Activated T-cell treated with anti-CD3 and anti-CD28 coated beads, Interleukin-2, amount 50 U/mL, for 72 hours (primary cell): ENCODE measurements at places on chromosomes 5 and 9.

DNA sequence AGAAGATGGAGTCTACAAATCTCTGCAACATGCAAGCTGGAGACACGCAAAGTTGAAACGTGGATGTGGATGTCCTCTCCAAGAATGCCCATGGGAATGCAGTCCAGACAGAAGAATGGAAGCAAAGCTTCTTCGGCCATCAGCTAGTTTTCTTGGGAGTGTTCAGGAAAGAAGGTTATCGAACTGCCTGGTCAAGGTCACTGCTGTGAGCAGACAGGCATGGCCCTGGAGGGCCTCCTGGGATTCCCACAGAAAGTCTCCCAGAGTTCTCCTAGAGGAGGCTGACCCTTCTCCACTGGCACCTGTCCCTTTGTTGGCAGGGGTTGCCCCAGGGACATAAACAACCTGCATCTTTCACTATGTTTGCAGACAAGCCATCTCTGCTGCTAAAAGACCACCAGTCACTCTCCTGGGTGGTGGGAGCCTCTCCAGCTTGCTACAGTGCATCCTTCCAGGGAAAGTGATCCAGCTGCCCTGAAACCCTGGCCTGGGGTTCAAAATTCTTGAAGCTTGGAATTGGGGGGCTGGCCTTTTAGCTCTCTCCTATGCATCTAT is 265.8 kb downstream of the SYK start:
- peaks cover 30% of the 10 kb centered on the region for H3K4me1 ChIP-seq
- no peak for DNase-seq
- no peak overlapping the region for H3K4me3 ChIP-seq
- peaks cover 6% of the 10 kb centered on the region for H3K36me3 ChIP-seq
- no peak overlapping the region for H3K27ac ChIP-seq

- peaks cover 8% of the 10 kb centered on the region for H3K4me1 ChIP-seq
- no peaks in the 10 kb centered on the region for H3K36me3 ChIP-seq
- DNase-seq: no peak
- H3K27me3 ChIP-seq: no peaks in the 10 kb centered on the region
- no peak overlapping the region for H3K4me3 ChIP-seq
Observed at GRCh38 chr9:113506090-113506589, 42.6 kb downstream of the RGS3 start.

DNA sequence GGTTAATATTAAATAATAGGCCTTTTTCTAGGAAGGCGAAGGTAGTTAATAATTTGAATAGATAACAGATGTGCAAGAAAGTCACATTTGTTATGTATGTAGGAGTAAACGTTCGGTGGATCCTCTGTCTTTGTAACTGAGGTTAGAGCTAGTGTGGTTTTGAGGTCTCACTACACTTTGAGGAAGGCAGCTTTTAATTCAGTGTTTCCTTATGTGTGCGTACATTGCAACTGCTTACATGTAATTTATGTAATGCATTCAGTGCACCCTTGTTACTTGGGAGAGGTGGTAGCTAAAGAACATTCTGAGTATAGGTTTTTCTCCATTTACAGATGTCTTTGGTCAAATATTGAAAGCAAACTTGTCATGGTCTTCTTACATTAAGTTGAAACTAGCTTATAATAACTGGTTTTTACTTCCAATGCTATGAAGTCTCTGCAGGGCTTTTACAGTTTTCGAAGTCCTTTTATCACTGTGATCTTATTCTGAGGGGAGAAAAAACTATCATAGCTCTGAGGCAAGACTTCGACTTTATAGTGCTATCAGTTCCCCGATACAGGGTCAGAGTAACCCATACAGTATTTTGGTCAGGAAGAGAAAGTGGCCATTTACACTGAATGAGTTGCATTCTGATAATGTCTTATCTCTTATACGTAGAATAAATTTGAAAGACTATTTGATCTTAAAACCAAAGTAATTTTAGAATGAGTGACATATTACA is 45.7 kb downstream of the TGFBR1 start:
- H3K4me1 ChIP-seq: peaks cover 31% of the 10 kb centered on the region
- peak overlapping the region; percentile 82 for H3K27ac ChIP-seq
- no peaks in the 10 kb centered on the region for H3K27me3 ChIP-seq
- no peak for DNase-seq
- H3K36me3 ChIP-seq: peaks cover 27% of the 10 kb centered on the region

DNA sequence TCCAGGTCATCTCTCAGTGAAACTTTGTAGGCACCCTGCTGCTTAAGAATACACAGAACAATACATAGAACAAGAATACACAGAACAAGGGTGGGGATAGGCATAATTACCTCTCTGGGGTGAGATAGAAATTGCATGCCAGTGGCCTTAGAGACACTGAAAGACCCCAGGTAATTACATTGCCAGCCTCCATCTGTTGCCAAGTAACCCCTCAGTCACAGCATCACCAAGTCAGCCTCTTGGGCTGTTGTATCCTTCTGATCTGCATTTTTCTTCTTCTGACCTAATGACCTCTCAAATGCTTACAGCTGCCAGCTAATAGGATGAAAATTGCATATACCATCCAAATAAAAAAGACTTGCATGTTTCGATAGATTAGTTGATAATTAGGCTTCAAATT is 167.7 kb downstream of the GRIA1 start:
- H3K36me3 ChIP-seq: no peaks in the 10 kb centered on the region
- H3K27ac ChIP-seq: no peak overlapping the region
- no peaks in the 10 kb centered on the region for H3K27me3 ChIP-seq
- no peak overlapping the region for H3K4me3 ChIP-seq
- DNase-seq: no peak
- no peaks in the 10 kb centered on the region for H3K4me1 ChIP-seq

DNA sequence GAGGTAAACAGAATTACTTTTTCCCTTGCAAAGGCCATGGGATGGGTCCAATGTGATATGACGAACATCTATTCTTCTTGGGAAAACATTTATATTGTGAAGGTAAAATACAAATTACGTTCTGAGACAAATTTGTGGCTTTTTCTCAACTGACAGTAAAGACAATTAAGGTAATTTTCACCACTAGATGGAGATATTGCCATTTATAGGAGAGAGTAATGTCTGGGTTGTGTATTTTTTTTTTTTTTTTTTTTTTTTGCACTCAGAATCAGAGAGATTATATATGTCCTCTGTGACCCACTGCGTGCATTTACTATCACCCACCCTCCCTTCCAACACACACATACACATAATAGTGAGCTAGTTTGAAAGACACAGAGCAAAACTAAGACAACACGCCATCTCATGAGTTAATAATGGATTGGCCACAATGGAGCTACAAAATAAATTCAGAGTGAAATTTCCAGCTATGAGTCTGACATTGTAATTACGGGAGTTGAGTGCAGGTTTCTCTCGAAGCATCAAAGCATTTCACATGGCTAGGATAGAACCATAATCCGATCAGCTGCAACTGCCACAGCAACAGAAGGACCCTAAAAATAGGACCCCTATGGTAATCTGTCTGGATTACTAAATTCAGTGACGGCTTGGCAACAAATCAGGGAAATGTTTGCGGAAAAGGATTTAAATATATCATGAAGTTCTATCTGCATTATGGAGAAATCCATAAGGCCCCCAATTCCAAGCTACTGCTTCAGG is 49.2 kb downstream of the ANXA1 start:
- H3K36me3 ChIP-seq: no peaks in the 10 kb centered on the region
- no peak overlapping the region for H3K27ac ChIP-seq
- DNase-seq: no peak

- no peaks in the 10 kb centered on the region for H3K36me3 ChIP-seq
- H3K27me3 ChIP-seq: no peaks in the 10 kb centered on the region
- no peak for DNase-seq
- no peak overlapping the region for H3K27ac ChIP-seq
- peaks cover 28% of the 10 kb centered on the region for H3K4me1 ChIP-seq
- no peak overlapping the region for H3K4me3 ChIP-seq
Observed at GRCh38 chr5:55917402-55918086, 66.4 kb downstream of the IL31RA start.

DNA sequence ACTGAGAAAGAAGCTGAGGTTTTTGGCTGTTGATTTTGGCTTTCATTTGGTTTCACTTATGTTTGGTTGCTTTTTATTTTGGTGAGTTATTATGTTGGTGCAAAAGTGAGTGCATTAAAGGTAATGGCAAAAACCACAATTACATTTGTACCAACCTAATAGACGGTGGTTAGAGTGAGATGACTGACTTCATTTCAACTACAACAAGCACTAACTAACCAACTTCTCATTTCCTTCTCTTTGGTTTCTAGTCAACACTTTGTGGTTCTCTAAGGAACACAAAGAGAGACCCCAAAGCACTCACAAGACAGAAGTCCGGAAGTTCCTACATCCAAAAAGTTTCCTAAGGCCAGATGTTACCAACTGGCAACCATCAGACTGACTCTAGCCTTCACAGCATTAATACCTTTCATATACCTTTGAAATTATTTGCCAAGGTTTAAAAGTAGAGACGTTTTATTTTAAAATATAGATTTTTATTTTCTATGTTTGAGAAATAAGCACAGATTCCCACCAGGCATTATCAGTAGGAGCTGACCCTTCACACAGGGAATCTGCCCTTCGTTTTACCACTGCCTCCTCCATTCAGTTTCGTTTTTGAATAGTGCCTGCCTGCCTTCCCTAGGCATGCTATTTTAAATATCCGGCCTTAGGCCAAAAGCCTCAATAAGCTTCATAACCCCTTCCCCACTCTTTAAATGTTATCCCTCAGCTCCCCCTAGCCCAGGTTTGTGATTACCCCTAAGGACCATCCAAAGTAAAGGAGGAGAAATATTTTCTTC is 301.1 kb upstream of the PTGER4 start:
- H3K4me1 ChIP-seq: peaks cover 65% of the 10 kb centered on the region
- no peaks in the 10 kb centered on the region for H3K27me3 ChIP-seq
- H3K4me3 ChIP-seq: peak overlapping the region; percentile 47
- no peak for DNase-seq

DNA sequence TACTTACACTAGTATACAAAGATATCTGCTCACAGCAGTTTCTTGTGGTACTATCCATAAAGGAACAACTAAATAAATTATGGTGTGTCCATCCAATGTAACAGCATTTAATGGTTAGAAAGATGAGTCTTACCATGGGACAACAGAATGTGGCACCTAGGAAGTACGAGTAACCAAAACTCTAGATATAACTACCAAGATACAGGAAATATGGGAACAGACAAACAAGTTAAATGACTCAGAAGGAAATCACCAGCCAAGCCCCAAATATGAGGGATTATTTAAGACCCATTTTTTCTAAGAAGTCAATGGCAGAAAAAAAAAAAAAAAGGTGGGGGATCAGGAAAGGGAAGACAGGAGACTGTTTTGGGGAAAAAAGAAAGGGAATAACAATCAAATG is 294.8 kb downstream of the PRELID2 start:
- H3K4me1 ChIP-seq: no peaks in the 10 kb centered on the region
- no peak for DNase-seq
- no peaks in the 10 kb centered on the region for H3K27me3 ChIP-seq
- no peaks in the 10 kb centered on the region for H3K36me3 ChIP-seq
- no peak overlapping the region for H3K27ac ChIP-seq
